ENCODE measurements at places on chromosomes 7 and 10.

DNA sequence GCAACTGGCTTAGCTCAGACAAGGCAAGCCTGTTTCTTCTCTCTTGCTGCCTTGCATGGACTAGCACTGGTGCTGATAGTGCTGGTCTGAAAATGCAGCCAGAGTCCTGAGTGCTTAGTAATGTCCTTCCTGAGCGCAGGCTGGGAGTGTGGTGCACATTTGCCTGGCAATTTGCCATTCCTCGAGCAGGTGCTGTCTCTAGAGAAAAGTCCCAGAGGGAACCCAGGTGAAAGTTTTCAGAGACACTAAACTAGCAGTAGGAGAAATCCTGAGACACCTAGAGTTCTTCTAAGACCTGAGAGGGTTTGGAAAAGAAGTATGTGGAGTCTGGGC lies 1.9 kb downstream of the SFTPD start:
- no peak for DNase-seq

GRCh38 chr7:82740246-82740848 lies 296.8 kb upstream of the CACNA2D1 start:
- peak; percentile 58 for DNase-seq

DNA sequence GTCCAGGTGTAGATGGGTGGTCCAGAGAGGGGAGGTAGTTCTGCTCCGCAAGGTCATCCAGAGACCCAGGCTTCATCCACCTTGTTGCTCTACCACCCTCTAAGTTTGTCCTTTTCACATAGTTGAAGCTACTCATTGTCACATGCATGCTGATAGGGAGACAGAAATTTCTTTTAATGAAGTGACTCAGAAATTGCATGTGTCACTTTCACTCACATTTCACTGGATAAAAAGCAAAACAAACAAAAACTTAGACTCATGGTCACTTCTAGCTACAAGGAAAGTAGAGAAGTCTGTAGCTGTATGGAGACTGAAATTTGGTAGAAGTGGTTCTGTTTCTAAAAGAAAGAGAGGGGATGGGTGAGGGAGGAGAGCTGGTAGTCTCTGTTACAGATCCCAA lies 161.9 kb downstream of the SORCS3 start:
- no peak for DNase-seq

DNA sequence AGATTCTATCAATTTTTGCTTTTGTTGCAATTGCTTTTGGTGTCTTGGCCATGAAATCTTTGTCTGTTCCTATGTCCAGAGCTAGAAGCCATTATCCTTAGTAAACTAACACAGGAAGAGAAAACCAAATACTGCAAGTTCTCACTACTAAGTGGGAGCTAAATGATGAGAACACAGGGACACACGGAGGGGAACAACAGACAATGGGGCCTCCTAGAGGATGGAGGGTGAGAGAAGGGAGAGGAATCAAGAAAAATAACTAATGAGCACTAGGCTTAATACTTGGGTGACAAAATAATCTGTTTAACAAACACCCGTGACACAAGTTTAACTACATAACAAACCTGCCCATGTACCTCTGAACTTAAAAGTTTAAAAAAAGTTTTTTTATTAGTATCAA lies 78.2 kb downstream of the ANKRD26 start:
- DNase-seq = no peak

- no peak for DNase-seq
Observed at GRCh38 chr7:90551036-90551435, 45.1 kb upstream of the CDK14 start.

DNA sequence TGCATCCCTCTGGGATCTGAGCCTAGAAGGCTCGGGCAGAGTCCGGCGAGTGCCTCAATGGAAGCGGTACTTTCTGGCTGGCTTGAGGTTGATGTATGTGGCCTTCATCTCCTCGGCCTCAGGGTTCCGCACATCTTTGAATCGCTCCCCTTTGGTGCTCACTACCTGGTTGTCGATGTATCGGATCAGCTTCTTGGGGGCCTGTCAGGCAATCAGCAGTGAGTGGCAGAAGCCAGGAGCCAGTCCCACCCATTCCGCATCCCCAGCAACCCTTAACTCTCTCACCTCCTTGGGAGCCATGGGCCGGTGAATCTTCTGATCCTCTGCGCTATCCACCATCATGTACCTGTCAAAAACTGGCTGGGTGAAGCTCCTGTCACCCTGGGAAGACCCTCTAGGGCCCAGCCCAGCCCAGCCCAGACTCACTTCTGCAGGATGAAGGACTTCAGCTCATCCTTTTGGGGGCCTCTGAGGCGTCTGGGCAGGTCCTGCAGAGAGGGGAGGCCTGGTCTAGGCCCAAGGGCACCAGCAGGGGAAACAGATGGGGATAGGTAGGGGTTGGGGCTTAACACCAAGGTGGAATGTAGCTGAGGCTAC lies 2.8 kb downstream of the FBXL15 start:
- DNase-seq = no peak

DNA sequence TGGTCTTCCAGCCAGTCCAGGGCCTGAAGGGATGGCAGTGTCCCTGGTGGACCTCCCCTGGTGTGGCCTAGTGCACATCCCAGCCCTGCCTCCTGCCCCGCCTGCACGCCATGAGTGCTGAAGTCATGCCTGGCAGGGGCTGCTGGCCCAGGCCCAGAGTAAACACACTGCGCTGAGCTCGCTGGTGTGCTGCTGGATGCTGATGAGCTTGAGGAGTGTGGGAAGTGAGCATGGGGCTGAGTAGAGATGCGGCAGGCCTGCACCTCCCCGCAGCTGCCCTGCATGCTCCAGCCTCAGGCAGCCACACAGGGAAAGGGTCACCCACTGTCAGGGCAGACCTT lies 43.2 kb downstream of the HTRA1 start:
- peak; percentile 83 for DNase-seq

- DNase-seq = no peak
Observed at GRCh38 chr10:75293446-75293820, 57.7 kb upstream of the COMTD1 start.

GRCh38 chr10:59126991-59127390 lies 49.5 kb upstream of the PHYHIPL start:
- no peak for DNase-seq

- DNase-seq = peak; percentile 61
Observed at GRCh38 chr10:22251751-22252223, 34.0 kb upstream of the EBLN1 start.

DNA sequence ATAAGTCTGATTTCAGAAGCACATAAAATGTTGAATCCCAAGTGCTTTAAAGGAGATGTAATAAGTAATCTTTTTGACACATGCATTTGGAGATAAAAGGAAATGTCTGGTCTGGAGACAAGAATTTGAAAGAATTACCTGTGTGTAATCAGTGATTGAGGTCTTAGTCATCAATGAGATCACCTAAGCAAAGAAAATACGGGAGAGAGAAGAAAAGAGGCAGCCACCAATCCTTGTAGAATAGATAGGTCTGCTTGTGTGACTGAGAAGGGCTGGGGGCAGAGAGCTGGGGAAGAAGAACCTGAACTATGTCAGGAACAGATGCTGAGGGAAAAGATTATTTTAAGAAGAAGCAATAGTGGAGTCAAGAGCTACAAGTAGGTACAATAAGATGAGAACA lies 49.3 kb upstream of the ITPRID1 start:
- no peak for DNase-seq

GRCh38 chr10:110811791-110812581 lies 59.7 kb upstream of the PDCD4 start:
- no peak for DNase-seq

GRCh38 chr7:47149208-47149839 lies 432.6 kb downstream of the TNS3 start:
- no peak for DNase-seq

- DNase-seq = no peak
Observed at GRCh38 chr10:3759397-3759796, 25.6 kb downstream of the KLF6 start.

DNA sequence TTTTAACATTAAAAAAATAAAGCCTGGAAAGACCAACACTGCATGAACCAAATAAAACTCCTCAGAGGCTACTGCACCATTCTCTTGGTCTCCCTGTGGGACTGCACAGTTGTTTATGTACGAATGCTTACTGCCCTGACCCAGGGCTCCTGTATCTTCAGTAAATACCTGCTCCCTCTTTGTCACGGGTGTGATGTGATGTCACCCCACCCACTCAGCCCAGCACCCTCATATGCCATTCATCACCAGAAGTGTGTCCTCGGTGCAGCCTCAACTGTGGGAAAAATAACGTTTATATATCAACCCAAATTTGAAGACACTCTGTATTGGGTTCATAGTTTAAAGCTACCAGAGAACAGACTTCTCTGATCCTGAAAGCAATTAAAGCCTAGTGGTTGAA lies 14.0 kb upstream of the SH3PXD2A start:
- DNase-seq = no peak

DNA sequence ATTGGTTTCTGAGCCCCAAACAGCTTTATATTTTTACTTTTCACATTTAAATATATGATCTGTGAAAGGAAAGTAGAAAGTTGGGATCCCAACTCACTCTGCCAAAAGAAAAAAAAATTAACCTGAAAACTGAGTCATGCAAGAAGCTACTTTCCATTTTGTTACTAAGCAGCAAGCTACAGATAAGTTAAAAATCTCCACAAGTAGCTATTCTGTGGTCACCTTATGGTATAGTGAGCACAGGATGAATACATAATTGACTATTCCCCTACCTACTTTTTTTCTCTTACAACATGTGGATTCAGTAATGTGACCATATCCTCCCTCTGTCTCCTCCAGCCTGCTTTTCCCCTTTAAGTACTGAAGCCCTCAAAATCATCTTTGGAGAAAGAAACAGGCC lies 30.3 kb upstream of the CREB3L2 start:
- no peak for DNase-seq

- no peak for DNase-seq
Observed at GRCh38 chr10:111511751-111512150, 434.9 kb downstream of the ADRA2A start.

DNA sequence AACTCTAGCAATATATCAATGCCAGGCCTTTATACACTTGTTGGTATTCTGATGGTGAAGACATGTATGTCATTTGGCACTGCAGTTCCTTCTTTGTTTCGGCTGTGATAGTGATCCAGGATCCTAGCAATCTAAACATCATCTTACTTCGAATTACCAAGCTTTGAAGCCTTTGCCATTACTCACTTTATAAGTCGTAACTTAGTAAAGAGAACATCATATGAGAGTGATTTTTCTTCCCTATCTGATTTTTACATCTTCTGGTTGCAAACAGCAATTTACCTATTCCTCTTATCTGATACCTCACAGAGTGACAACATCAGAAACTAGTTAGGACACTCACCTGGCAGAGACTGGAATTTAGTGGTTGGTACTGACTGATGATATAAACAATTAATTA lies 7.6 kb upstream of the BPGM start:
- no peak for DNase-seq

DNA sequence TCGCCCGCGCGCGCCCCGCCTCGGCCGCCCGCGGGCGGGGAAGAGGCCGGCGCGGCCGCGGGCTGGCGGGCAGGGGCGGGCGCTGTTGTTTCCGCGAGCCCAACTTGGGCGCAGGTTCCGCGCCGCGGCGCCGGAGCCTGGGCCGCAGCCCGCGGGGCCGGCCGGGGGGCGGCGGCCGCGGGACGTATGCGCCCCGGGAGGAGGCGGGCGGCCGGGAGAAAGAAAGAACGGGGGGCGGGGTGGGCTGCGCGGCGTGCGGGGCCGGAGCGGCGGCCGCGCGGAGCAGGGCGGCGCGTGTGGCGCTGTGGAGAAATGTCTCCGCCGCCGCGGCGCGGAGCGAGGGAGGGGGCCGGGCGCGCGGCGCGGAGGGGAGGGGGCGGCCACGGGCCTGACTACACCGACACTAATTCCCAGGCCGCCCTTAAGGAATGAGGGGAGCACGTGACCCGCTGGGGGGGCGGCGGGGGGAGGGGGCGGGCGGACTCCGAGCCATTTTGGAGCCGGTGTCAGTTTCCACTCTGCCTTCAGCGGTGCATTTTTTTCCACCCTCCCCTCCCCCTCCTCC lies at the start of gene BMI1:
Gene BMI1 (plus strand): TSS at position 509 of the 565 bp plus-strand sequence. CDS start 5,351 bp downstream, outside the sequence.
- peak; percentile 79 for DNase-seq

- DNase-seq = peak; percentile 71
Observed at GRCh38 chr7:18685971-18686370, 190.4 kb downstream of the HDAC9 start.

- peak; percentile 72 for DNase-seq
Observed at GRCh38 chr7:116317907-116318306, 107.6 kb downstream of the TES start.

- DNase-seq = peak; percentile 40
Observed at GRCh38 chr7:130890176-130891020, 156.4 kb upstream of the KLF14 start.

GRCh38 chr10:121566755-121567154 lies 31.5 kb downstream of the FGFR2 start:
- DNase-seq = no peak

GRCh38 chr10:70272925-70273316 lies 10.9 kb downstream of the NPFFR1 start:
- DNase-seq = peak; percentile 33

DNA sequence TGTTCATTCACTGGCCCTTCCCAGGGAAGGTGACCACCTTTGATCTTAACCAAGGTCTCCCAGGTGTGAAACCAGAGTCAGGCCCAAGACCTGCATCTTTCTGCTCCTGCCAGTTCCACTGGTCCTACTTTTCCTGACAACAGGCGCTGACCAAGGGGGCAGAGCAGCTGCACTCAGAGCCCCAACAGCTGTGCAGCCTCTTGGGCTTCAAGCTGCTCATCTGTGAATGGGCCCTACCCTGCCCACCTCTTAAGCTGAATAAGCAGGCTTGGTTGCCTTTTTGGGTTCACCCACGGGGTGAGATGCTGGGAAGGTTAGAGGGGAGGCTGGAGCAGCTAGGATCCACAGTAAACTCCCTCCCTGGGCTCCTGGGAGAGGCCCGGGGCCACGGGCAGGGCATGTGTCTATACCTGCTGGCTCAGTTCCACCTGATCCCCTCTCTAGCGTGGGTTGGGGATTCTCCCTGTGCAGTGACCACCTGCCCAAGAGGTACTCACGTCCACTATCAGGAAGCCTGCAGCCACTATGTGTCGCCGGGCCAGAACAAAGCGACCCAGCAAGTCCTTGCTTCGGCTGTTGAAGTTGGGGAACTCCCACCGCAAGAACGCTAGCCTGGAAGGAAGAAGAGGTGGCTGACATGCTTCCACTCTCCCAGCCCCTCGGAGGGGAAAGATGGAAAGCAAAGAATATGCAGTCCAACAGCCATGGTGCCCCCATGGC lies 10.6 kb downstream of the TBRG4 start:
- DNase-seq = no peak

DNA sequence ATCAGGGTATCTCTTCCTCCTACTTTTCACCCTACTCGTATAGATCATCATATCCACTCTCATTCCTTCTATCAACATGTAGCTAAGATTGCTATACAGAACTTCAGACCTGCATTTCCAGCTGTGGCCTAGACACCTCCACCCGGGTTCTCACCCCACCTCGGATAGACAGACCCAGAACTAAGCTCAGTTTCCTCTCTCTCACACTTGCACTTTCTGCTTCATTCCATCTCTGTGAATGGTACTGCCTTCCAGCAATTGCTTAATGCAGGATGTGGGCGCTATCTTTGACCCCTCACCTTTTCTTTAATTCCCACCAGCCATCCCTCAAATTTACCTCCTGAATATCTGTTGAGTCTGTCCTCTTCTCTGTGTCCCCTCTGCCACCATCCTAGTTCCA lies 35.7 kb downstream of the AGK start:
- peak; percentile 3 for DNase-seq
